Progenitor cell of endocrine pancreas (in vitro differentiated cells): ENCODE measurements at places on chromosomes 12 and 14.

DNA sequence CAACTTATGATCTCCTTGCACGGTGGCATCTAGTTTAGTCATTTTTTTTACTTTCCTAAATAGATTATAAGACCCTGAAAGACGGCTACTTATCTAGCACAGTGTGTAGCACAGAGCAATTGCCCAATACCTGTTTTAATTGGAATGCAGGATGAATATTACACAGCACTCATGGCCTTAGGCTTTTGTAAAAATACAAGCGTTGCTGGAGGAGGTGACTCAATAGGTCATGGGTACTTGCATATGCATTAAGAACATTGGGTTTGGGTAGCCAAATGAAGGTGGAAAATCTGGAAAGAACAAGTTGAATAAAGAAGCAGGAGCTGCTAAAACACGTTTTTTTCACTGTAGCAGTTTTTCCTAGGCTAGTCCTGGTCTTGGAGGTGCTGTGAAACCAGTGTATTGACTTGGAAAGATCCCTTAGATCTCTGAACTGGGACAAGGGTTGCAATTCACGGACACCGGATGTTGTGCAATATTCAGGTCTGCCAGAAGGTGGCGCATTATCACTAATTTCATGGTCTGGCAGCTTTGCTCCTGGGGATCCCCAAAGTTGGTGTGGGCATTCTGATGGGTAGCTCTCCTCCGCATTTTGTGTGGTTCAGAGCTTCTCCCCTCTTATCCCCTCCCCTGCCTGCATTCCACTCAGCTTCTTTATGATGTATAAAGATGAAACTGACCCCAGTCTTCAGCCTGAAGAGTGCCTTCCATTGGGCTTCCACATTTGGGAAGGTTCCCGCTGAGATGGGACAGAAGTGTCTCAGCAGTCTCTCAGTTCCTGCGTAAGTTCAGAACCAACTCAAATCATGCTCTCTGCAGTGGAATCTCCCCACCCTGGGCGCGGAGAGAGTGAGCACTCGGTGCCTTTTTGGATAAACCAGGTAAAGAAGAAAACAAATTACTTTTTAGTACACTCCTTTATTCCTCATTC is 278.3 kb downstream of the NRXN3 start:
- peak; percentile 60 for DNase-seq

- no peak for DNase-seq
These were observed 322.8 kb downstream of the RGS6 start for GRCh38 chr14:72254937-72255472.

DNA sequence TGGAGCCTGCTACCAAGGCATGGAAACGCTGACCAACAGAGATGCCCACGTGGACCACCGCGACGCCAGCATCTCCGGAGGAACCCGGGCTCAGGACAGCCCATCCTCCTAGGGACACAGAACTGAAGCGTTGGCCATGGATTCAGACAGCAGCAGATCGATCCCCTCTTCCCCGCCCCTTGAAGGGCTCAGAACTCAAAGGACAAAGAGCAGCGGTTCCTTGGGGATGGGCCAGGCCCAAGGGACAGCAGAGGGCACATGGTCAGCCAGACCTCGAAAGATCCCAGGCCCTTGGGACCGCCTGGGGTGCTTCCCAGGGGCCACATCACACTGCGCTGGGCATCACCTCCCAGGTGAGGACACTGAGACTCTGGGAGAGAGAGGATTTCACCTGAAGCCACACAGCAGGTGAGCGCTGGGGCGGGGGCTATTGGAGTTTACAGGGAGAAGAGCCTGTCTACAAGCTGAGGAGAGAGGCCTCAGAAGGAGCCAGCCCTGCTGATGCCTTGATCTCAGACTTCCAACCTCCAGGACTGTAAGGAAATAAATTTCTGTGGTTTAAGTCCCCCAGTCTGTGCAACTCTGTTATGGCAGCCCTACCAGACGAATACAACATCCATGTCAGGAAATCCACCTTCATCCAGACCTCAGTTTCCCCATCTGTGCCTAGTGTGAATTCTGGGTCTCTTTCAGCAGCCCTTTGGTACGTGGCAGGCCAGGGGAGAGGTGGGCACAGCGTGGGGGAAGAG is 49.4 kb downstream of the CCNK start:
- DNase-seq, result no peak

- no peak for DNase-seq
These were observed 86.6 kb downstream of the KITLG start for GRCh38 chr12:88493636-88494035.

DNA sequence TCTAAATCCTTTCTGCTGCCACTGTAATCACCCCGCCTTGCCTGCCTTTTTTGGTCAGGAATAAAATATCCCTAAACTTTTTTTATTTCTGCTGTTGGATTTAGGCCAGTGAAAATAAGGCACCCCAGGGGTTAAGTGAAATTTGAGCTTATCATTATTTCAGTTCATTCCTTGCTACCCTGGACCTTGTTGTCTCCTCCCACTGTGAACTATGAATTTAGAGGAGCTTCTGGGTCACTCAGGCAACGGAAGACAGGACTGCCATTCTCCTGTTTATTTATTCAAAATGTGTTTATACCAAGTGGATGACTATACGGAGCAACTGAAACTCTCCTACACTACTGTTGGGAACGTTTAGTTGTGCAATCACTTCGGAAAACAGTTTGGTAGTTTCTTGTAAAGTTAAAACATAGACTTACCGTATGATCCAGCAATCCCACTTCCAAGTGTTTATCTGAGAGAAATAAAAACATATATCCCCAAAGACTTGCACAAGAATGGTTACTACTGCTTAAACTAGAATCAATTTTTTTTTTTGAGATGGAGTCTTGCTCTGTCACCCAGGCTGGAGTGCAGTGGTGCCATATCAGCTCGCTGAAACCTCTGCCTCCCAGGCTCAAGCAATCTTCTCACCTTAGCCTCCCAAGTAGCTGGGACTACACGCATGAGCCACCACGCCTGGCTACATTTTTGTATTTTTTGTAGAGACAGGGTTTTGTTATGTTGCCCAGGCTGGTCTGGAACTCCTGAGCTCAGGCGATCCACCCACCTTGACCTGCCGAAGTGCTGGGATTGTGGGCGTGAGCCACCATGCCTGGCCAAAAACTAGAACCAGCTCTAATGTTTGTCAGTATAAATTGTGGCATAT is 2.3 kb upstream of the TRAFD1 start:
- DNase-seq, result no peak

- DNase-seq, result no peak
These were observed 3.7 kb downstream of the USP44 start for GRCh38 chr12:95547522-95548055.

GRCh38 chr12:116710370-116711150 is 27.3 kb downstream of the SPRING1 start:
- DNase-seq, result no peak

DNA sequence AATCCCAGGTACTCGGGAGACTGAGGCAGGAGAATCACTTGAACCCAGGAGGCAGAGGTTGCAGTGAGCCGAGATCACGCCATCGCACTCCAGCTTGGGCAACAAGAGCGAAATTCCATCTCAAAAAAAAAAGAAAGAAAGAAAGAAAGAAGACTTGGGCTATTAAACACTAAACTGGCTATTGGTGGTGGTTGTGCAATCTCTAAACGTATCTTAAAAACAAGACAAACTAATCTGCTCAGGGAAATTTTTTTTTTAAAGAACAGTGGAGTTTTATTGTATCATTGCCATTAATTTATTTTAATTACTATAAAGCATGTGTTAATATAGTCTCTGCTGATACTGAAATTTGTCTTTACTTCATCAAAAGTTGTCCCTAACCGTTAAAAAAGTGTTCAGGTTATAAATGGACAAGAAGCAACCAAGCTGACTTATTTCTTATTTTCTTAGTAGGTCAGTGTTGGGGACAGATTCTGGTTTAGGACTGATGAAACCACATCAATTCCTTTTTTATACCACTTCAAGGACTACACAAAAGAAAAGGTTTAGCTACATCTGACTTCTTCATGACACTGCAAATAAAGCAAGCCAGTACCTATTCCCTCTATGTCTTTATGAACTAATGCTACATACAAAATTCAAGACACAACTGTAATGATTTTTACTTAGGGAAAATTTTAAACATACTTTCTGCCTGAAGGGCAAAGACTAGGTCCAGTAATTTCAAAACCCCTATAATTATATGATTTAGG is 68.7 kb upstream of the KRAS start:
- DNase-seq, result no peak

DNA sequence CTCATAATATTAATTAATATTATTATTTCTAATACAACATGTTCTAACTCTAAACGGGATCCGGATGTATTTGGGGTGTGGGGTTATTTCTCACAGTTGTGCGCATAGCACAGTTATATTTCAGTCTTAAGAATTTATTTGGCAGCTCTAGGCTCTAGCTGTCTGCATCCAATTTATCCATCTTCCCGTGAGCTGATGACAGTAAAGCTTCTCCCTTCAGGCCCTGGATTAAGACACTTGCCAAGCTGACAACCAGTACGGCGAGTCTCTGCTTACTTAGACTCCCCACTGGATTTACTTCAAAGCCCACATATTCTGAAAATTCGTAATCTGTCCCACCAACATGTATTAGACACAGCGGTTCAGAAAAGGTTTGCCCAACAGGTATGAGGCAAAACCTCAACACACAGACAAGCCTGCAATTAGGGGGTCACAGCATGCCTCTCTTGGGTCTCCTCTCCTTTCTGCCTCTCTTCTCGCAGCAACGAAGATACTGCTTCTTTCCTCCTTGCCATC is 232.9 kb upstream of the TMTC1 start:
- no peak for DNase-seq

- no peak for DNase-seq
These were observed 28.7 kb downstream of the SLC41A2 start for GRCh38 chr12:104929368-104929767.

GRCh38 chr12:132167611-132168310 is 23.5 kb downstream of the NOC4L start:
- DNase-seq, result no peak

DNA sequence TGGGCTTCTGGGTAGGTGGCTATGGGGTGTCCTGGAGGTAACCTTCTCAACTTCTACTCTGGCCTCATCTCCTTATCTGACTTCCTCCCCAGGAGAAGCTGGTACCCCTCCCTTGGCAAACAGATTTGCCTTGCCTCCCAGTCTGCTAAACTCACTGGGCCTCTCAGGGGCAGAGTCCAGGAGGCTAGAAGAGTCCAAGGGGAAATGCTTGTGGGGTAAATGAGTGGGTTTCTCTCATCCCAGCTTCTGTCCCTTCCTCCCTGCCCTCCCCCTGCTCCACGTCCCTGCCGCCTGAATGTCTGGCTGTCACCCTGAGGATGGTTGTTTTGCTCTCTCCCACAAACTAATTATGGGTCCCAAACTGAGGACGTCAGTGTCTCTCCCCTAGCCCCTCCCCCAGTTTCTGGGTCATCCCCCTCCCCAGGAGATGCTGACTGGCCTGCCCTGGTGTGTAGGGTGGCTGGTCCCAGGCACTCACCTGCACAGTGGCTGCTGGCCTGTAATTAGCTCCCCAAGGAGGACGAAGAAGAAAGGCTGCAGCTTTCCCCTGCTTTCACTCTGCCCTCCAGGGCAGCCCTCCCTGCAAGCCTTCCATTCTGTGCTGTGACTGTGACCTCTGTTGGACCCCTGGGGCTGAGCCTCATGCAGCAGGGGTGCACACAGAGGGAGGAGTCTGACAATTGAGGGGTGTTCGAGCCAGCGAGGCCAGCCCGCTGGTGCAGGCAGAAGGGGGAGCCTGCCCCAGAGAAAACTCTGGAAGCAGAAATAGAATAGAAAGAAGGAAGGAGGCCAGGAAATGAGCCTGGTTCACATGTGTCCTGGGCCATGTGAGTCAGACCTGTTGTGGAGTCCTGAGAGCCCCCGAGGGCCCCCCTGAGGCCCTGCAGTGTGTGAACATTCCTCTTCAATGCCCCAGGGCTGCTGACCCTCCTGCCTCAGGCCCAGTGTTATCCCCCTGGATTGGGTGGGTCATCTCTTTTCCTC is at the start of gene LRP1-AS:
Gene LRP1-AS (minus strand): TSS at position 659 of the 984 bp plus-strand sequence.
- DNase-seq, result no peak

- DNase-seq, result no peak
These were observed 13.1 kb downstream of the KRT5 start for GRCh38 chr12:52506858-52507715.

DNA sequence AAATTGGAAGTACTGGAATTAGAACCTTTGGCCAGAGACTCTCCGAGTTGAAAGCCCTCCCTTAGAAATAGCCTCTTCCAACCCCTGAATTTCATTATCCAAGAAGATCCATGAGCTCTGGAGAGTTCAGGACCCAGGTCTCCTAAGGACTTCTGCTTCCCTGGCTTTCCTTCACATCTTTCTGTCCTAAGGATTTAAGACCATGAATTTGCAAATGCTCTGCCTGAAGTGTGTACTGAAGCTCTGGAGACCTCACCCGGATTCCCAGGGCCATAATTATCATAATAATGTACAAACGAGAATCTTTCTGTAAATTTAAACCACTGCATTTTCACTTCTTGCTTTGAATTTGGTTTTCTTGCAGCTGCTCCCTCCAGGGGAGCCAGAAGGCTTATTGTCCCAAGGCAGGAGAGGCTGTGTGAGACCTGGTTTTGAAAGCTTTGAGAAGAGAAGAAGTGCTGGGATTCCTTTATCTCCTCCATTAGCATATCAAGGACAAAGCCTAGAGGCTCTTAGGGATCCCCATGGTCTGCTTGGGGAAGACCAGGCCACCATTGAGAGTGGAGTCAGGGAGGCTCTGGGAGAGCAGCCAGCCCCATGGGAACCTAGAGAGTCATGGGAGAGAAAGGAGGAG is 41.1 kb downstream of the GLRX5 start:
- DNase-seq, result no peak

GRCh38 chr12:108798551-108799221 is 58.7 kb downstream of the SSH1 start:
- DNase-seq, result no peak

DNA sequence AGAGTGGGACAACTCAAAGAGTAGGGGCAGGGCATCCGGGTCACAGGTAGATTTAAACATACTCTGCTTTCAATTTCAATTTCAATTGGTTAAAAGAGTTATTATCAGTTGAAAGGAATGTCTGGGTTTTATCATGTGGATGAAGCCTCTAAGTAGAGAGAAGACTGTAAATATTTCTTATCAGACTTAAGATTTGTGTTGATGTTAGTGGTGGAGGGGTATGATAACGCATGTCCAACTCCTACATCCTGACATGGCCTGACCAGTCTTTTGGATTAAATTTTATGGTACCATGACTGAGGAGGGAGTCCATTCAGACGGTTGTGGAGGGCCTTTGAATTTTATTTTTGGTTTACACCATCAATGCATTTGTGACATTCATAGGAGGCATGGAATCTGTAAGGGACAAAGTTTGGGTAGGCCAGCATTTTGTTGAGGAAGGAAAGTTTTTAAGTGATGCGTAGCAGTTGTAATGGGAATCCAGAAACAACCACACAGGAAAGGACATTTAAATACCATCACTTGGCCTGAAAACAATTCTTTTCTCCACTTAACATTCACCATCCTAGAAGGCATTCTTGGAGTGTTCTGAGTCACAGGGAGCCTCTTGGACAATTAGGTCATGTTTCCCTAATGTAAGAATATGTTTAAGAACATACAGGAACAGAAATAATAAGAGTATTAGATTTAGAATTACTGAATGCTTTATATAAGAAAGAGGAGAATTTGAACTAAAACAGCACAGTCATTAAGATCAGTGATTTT is 371.9 kb downstream of the ATP23 start:
- no peak for DNase-seq

GRCh38 chr12:125065021-125065918 is at the start of gene AACS:
Gene AACS, plus strand, starts transcription at chr12:125065435. Its CDS starts 150 bp downstream, at chr12:125065585.
- DNase-seq, result peak; percentile 72
